ENCODE measurements at places on chromosomes 5 and 9. TPM values are rescaled to one million over a fixed set of nuclear protein-coding genes. Genes with fewer than 3 reads are reported as not detected.

Gene NDUFAF2
- total RNA-seq = 111 TPM

Gene NEUROG1
- not detected for total RNA-seq

Gene CRHBP
- not detected for total RNA-seq

Gene CER1
- not detected for total RNA-seq

Gene FGF1
- not detected for total RNA-seq

Gene GIN1
- total RNA-seq = 7.7 TPM

Gene ARL15
- total RNA-seq = 11.5 TPM

Gene TAF11L10
- not detected for total RNA-seq

Gene SLC6A19
- 0.02 TPM for total RNA-seq

Gene TGFBI
- 275 TPM for total RNA-seq

Gene CNTNAP3
- not detected for total RNA-seq

Gene FAM78A
- total RNA-seq = 0.18 TPM

Gene CYLC2
- not detected for total RNA-seq

Gene PCDHB12
- total RNA-seq = 0.04 TPM

Gene PELO
- total RNA-seq = 19.5 TPM

Gene LHX3
- not detected for total RNA-seq

Gene ADGRV1
- total RNA-seq = 1.7 TPM

Gene TRAF1
- 0.44 TPM for total RNA-seq

Gene PCDHB11
- total RNA-seq = not detected

Gene ANKRD55
- total RNA-seq = 0.11 TPM

Gene PCDHB9
- total RNA-seq = 0.18 TPM

Gene AIF1L
- total RNA-seq = 36.5 TPM

Gene FBN2
- total RNA-seq = not detected

Gene NUTM2G
- not detected for total RNA-seq

Gene ARSI
- total RNA-seq = 17.6 TPM

Gene TIMD4
- not detected for total RNA-seq

Gene THBS4
- 0.60 TPM for total RNA-seq

Gene CCL21
- total RNA-seq = not detected

Gene TSSK1B
- total RNA-seq = not detected

Gene BARHL1
- total RNA-seq = not detected

Gene HTR4
- total RNA-seq = not detected

Gene DTWD2
- total RNA-seq = 6.0 TPM

Gene TAF1L
- total RNA-seq = not detected

Gene NTRK2
- total RNA-seq = not detected

Gene PCDHA2
- not detected for total RNA-seq

Gene FANCG
- total RNA-seq = 43.3 TPM

Gene ZNF366
- total RNA-seq = not detected

Gene NIM1K
- total RNA-seq = not detected

Gene TMC1
- total RNA-seq = 0.02 TPM

Gene TPPP
- not detected for total RNA-seq

Gene AQP7
- total RNA-seq = 0.58 TPM

Gene SKP1
- total RNA-seq = 340 TPM

Gene CCL27
- total RNA-seq = not detected

Gene PNPLA7
- 0.21 TPM for total RNA-seq

Gene FUBP3
- total RNA-seq = 42.7 TPM

Gene ANKRD31
- 0.09 TPM for total RNA-seq

Gene NCS1
- total RNA-seq = 6.9 TPM

Gene LCN6
- total RNA-seq = not detected

Gene TMEM252
- total RNA-seq = not detected

Gene LOX
- 0.73 TPM for total RNA-seq

Gene PRLR
- 22.2 TPM for total RNA-seq

Gene HSPA5
- total RNA-seq = 170 TPM

Measured in HepG2 (cell line).